GM12892 (cell line): ENCODE measurements at places on chromosomes 5 and 9.

GRCh38 chr5:127010362-127010761 is 20.0 kb downstream of the MARCHF3 start:
- no peak for DNase-seq

DNA sequence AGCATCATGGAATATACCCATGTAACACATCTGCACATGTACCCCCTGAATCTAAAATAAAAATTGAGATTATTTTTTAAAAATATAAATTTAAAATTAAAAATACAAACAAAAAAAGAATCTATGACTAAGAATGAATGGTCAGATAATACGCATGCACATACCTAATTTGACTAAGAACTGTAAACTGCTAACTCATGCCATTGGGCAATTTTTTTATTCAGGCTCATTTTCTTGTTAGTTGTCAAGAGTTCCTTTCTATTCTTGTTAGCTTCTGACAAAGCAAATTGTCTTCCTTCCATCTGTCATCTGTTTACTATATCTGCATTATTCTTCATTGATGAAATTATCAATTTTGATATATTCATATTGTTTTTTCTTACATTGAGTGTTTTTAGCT is 69.5 kb upstream of the HAND1 start:
- no peak for DNase-seq

DNA sequence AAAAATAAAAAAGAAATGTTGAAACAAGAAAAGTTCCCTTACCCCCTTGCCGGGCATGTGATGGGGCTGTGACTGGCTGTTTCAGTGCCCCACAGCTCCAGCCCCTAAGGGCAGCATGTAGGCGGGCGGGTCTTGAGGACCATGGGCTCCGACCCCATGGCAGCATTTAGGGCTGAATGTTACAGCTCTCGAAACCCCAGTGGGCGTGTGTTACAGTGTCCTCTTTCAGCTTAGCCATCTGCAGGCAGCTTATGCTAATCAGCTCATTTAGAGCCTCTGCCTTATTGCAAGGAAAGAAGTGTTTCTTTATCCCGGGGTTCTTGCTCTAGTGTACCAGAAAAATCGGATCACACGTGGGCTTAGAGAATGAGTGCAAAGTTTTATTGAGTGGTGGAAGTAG is 497.4 kb upstream of the CYLC2 start:
- DNase-seq, result no peak

DNA sequence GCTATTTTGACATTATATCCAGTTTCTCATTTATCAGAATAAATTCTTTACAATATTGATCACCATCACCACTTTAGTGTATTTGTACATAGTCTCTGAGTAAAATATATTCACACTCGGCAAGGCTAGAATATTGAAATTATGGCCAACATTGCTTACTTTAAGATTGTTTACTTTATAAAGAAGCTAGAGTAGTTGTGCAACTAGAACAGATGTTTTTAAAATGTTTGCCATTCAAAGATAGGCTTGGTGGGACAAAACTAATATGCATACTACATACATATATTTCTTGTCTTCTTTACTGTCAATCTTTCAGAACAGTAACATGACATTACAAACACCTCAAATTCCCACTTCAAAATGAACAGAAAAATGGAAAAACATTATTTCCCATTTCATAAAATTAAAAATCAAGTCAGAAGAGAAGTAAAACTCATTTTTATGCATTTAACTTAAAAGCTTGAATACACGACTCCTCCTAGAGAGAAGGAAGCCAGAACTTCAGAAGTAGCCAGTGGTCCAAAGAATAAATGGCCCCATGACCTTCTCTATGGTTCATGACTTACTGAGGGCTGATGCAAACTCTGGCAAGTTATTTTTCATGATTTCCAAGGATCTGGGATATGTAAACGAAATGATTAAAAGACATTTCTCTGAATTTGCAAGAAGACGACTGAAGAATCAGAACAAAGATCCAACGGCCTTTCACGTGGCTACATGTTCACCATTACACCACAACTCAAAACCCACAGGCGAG is 14.1 kb downstream of the MTX3 start:
- no peak for DNase-seq

GRCh38 chr5:59174248-59174844 is 591.5 kb downstream of the RAB3C start:
- DNase-seq, result no peak

GRCh38 chr5:37520811-37521210 is 141.7 kb downstream of the WDR70 start:
- DNase-seq, result no peak

DNA sequence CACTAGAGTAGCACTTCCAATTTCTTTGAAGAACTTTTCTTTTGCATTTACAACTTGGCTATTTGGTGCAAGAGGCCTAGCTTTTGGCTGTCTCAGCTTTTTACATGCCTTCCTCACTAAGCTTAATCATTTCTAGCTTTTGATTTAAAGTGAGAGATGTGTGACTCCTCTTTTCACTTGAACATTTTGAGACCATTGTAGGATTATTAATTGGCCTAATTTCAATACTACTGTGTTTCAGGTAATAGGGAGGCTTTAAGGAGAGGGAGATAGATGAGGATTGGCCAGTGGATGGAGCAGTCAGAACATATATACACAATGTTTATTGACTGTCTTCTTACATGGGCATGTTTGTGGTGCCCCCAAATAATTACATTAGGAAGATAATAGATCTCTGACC is 161.7 kb downstream of the GNA14 start:
- no peak for DNase-seq

GRCh38 chr9:27382308-27382707 is 85.4 kb upstream of the EQTN start:
- no peak for DNase-seq

- no peak for DNase-seq
Observed at GRCh38 chr9:137243626-137244485, 2.8 kb downstream of the TUBB4B start.

DNA sequence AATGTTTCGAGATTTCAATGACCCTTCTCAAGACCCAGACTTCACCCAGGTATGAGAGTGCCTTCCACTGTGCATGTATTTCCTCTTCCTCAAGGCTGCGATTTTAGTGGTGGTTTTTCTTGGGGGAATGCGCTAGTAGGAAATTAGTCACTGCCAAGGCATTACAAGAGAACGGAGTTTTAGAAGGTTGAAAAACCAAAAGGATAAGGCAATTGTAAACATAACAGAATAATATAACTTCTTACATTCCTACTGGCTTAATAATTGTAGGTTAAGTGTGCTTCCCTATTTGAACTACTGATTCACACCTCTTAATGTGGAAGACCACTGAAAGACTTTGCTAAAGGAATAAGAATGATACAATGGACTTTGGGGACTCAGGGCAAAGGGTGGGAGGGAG is 38.9 kb downstream of the ACO1 start:
- DNase-seq, result no peak

DNA sequence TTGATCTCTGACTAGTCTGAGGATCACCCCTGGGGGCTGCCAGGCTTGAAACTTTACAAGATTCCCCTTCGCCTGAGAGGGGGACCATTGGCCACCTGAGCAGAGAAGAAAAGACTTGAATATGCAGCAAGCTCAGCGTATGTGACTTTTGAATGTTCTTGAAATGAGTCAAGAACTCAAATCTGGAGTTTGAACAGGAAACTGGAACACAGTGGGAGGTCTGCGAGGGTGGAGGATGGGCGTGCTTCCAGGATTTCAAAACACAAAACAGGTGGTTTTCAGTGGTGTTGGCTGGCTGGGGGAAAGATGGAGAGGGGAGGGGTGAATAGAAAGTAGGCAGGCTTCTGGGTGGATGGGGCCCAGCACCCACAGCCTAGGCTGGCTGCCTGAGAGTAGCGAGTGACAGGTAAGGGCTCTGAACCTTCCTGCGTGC is 40.6 kb downstream of the TMEM174 start:
- no peak for DNase-seq

DNA sequence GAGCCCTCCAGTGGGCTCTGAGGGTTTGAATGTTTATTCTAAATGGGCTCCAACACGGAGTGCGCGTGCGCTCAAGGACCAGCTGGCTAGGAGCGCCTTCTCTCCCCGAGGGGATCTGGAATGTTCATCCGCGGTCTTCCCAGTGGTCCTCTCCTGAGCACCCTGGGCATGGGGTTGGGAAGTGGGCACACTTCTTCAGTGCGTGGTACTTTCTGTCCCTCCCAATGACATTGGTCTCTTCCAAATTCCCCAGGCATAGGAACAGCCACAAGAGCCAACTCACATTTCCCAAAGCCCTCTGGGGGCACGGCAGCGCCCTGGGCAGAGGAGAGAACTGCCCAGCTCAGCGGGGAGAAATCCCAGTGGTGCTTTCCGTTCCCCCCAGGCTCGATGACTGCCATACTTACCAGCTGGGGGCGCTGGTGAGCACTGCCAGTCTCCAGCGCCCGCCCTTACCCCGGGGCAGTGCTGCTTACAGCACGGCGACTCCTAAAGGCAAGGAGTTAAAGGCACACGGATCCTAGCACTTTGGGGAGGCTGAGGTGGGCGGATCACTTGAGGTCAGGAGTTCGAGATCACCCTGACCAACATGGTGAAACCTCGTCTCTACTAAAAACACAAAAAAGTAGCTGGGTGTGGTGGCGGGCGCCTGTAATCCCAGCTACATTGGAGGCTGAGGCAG is 29.9 kb upstream of the OBP2B start:
- DNase-seq, result peak; percentile 73

GRCh38 chr9:6498982-6499381 is 86.0 kb downstream of the UHRF2 start:
- DNase-seq, result no peak

DNA sequence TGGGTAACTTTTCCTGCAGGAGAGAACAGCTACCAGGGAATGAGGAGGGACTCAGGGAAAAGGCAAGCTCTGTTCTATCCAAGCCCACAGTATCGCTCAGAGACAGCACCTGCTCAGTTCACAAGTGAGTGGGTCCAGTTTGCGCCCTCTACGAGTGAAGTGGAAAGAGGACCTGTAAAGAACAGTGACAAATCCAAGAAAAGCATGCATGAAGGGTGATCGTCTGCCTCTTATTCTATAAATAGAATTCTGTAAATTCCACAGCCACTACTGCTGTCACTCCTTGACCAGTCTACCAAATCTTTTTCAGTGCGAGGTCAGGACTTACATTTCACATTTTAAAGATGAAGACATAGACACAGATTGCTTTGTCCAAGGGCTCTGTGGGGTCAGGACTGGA is 117.5 kb downstream of the ENTREP1 start:
- DNase-seq, result no peak

- peak; percentile 54 for DNase-seq
Observed at GRCh38 chr5:139668064-139668880, 20.1 kb downstream of the CXXC5 start.

GRCh38 chr5:168686837-168687236 is 107.7 kb upstream of the PANK3 start:
- no peak for DNase-seq

GRCh38 chr5:97914483-97914882 is 731.4 kb upstream of the RIOK2 start:
- DNase-seq, result no peak

DNA sequence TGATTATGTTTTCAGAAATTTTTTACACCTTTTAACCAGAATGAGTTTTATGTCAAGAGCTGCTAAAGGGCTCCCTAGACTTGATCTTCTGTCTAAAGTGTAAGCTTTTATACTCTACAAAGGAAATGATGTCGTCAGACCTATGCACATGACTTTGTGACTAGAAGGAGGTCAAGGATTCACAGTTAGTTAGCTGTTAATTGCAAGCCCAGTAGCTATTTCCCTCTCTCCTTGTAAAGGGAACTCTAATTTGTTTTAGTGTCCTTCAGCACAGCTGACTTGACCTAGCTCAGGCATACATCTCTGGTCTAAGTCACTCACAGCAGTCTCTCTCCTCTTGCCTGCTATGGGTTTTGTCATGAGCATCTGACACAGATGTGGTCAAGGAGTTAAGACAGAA is 173.5 kb upstream of the NREP start:
- no peak for DNase-seq

DNA sequence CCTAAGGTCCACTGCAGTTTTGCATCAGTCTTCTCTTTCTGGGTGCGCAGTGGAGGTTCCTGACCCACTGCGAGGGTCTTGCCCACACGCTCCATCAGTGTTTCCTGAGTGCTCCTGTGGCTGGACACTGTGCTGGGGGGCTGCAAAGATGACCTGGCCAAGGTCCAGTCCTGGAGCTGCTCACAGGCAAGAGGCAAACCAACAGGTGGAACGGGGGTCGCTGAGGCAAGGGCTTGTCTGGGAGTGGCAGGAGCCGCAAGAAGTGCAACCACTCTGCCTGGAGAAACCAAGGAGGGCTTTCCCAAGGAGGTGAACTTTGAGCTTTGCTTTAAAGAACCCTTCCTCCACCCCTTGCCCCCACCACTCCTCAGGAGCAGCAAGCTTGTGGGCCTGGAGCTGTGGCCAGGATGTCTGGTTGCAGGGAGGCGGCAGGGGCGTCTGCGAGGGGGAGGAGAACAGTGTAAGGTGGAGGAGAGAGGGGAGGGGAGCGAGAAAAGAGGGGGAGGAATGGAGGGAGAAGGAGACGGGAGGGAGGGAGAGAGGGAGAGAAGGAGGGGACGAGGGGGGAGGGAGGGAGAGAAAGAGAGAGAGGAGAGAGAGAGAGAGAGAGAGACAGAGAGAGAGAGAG is 444 bp upstream of the CPLX2 start:
- DNase-seq, result no peak

DNA sequence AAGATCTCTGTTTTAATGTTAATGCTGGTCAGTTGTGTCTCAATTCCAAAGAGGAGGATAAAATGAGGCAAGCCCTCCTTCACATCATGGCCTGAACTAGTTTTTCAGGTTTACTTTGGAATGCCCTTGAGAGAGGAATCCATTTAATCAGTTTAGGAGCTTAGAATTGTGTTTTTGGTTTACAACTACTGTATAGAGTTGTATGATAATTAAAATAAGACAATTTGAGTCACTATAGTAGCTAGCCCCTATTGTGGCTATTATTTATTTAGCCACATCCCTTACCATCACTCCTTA is 107.8 kb upstream of the PRLR start:
- DNase-seq, result no peak

- no peak for DNase-seq
Observed at GRCh38 chr5:153713943-153714342, 223.5 kb downstream of the GRIA1 start.

DNA sequence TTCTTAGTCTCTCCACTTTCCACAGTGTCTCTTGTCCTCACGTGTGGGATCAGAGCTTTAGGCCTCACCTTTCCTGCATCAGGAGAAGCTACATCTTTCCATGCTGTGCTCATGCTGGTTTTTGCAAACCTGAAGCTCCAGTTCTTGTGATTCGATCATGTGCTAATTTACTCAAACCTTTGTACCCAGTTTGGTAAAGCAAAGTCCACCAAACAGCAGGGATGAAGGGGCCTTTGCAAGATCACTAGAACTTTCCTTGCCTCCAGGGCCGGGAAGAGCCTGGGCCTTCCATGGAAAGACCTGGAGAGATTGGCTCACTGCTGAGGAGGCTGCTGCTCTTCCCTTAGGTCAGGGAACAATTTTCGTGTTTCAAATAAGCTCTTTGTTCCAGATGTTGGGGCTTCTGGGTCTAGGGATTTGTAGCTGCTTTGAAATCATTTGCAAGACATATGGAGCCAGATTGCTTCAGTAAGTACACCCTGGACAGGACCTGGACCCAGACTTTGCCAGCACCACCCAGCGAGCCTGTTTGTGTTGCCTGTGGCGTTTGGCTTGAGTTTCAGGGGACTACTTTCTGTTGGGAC is 18.7 kb upstream of the SPATA31E1 start:
- DNase-seq, result no peak

- no peak for DNase-seq
Observed at GRCh38 chr9:84900421-84900820, 230.9 kb downstream of the NTRK2 start.
